ENCODE measurements at places on chromosomes 7 and 10.

GRCh38 chr10:130049244-130049643 is 61.4 kb downstream of the C10orf143 start:
- DNase-seq, result no peak

DNA sequence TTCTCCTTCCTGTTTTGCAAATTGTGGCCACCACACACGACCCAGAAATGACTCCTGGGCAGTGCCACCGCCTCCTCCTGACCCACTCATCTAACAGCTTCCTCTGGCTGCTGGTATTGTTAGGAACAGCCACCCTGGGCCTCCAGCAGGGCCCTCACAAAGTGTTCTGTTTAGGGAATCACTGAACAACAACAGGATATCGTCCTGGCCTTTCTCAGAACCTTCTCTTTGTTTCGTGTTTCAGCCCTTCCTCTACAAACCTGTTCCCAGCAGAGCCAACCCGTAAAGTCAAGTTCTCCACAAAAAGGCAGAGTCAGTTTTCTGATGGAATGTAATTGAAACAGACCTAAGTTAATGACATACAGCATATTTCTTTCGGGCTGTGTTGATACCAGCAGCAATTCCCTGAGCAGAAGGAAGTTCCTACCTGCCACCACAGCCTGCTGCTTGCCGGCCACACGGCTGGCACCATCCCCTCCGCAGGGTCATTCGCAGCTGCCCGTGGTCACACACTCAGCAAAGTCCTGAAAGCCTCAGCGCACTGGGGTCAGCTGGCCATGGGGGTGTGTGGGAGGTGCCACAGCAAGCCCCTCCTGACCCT is 91.7 kb upstream of the PITRM1 start:
- DNase-seq, result peak; percentile 56

- DNase-seq, result no peak
Measured at GRCh38 chr7:130405003-130405402, 24.7 kb downstream of the CPA1 start.

DNA sequence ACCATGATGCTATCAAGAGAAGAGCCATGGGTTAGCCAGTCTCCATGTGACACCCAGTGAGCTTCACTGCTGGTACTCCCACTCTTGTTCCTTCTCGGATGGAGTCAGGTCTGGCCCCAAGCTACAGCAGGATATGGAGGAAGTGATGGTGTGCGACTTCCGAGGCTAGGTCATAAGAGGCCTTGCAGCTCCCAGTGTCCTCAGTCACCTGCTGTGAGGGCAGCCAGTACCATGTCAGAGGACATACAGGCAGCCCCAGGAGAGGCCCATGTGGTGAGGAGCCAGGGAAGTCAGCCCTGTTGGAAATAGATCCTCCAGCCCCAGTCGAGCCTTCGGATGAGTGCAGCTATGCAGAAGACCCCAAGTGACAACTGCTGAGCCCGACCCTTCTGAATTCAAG is 237.0 kb downstream of the EBF3 start:
- no peak for DNase-seq

DNA sequence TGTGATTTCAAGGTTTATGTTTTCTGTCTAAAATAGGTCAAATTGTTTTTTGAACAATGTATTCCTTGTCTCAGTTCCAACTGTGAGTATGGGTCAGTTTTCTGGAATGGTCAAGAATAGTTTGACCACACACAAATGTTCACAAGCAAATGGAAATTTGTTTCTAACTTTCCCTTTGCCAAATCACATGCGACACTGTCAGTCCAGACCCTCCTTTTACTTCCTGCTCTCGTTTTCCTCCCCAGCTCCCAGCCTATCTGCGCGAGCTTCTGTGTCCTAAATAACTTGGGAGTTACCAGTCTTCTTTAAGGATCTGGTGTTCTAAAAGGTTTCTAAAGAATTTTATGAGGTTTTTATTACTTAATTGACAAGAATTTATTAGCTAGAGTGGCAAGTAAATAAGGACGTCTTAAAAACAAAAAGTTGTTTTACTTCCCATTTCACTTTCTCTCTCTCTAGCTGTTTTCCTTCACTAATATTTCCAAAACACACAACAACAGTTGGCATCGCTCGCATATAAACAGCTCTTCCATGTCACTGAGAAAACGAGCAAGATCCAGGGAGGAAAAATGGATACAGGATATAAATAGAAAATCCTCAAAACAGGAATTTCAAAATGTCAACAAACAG is 266.1 kb upstream of the KLF6 start:
- peak; percentile 9 for DNase-seq

DNA sequence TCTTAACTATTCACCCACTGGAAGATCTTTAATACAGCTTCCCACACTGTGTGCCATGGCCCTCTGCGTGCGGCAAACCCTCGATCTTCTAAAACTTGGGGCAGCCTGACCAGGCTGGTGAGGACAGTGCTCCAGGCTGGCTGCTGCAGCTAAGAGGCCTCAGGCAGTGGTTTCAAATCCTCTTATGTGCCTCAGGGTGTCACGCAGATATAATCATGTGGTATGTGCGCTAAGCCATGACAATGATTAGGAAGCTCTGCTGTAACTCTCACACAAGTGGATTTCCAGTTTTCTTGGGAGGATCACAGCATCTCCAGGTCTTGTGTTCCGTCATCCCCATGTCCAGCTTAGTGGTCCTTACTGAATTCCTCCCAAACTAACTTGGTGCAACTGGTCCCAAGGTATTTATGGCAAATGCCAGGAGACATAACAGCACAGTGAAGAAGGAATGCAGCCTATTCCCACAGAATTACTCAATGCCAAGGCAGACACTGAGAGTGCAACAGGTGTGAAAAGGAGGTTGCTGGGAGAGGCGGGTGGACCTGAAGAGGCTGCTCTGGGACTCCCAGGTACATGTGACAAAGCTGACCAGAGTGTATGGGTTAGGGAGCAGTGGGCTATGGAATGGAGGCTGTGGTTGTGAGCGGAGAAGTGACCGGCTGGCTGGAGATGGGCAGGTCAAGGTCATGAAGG is 2.3 kb downstream of the HPS1 start:
- DNase-seq, result peak; percentile 77

DNA sequence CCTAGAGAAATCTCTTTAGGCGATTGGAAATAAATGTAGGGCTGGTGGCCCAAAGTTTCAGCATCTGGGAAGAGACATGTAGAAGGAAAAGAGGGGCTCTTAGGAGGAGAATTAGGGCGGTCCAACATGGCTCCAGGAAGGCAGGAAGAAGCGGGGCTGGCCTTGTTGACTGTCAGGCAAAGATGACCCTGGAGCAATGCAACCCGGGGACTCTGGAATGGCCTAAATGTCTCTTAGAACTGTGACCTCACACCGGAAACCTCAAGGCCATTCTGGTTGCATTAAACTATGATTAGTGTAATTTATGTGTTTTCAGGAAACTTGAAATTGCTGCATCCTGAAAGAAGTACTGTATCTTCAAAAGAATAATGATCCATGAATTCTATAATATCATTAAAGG is 66.8 kb downstream of the NRP1 start:
- no peak for DNase-seq

- DNase-seq, result no peak
Measured at GRCh38 chr7:26841003-26841739, 23.2 kb downstream of the SKAP2 start.

- no peak for DNase-seq
Measured at GRCh38 chr7:128734890-128735289, 4.3 kb upstream of the CALU start.

DNA sequence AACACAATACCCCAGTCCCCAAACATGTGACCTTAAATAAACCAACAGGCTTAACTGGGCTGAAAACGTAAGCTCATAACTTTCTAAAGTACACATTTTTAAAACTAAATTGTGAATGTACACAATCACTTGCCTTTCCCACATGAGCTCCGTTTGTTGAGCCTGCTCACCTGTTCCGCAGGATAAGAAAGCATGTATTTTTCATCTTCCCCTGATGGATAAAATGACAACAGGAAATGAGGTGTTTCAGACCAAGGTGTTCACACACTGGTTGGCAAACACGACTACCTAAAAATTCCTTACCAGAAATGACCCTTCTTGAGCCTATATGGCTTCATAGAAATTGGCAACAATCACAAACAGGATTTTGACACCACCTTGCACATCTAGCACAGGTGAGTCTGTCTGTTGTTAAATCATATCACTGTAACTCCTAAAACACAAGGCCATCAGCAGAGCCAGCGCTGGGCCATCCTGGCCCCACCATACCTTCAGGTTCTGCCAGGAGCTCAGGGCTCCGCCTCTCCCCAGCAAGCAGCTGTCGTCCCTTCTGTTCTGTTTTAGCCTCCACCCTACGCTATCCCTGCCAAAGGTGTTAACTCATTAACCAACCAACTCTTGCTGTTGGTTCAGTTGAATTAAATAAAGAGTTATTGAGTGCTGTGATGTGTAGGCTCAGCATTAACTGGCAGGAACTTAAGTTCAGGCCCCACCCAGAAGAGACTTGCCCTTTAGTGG is 73.6 kb upstream of the RNF32 start:
- peak; percentile 16 for DNase-seq

DNA sequence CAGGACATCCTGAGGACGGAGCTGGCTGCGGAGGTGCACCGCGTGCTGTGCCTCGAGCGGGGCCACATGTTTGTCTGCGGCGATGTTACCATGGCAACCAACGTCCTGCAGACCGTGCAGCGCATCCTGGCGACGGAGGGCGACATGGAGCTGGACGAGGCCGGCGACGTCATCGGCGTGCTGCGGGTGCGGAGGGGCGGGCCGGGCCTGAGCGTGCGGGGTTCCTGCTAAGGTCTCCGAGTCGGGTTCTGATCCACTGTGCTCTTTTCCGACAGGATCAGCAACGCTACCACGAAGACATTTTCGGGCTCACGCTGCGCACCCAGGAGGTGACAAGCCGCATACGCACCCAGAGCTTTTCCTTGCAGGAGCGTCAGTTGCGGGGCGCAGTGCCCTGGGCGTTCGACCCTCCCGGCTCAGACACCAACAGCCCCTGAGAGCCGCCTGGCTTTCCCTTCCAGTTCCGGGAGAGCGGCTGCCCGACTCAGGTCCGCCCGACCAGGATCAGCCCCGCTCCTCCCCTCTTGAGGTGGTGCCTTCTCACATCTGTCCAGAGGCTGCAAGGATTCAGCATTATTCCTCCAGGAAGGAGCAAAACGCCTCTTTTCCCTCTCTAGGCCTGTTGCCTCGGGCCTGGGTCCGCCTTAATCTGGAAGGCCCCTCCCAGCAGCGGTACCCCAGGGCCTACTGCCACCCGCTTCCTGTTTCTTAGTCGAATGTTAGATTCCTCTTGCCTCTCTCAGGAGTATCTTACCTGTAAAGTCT is 10.4 kb downstream of the ATG9B start:
- peak; percentile 81 for DNase-seq

GRCh38 chr10:97932932-97933530 is 83.4 kb downstream of the GOLGA7B start:
- DNase-seq, result no peak

- DNase-seq, result no peak
Measured at GRCh38 chr10:126669168-126669567, 1.3 kb downstream of the C10orf90 start.

DNA sequence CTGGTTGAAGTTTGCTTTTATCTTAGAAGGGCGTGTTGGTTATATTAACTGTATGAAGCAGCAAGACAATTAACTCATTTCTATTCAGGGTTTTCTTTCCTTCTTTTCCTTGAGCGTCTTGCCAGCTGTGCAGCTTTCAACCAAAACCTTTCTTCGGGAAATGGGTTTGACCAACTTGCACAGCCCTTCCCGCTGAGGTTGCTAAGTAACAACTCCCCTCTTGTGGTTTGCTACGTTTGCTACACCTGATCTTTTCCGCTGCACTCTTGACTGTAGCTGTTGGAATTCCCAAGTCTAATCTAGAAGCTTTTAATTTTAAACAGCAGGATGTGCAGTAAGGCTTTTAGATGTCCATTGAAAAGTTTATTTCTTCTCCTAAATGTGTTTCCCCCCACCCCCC is 116.9 kb downstream of the CDCA7L start:
- no peak for DNase-seq

DNA sequence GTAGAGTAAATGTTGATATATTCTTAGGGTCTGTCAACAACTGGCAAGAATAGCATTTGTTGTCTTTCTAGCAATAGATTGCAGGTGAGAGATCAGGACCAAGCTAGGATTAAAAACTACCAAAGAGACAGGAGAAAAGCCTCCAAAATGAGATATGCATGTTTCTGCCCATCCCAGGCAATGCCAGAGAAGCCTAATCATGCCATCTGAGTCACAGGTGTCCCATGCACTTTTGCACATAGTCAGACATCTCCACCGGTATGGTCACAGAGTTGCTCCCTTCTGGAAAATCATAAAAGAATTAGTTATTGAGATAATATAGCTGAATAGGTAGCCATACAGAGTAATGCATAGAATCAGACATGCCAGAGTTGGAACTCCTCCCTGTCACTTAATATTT is 50.6 kb downstream of the PDK4 start:
- no peak for DNase-seq

- no peak for DNase-seq
Measured at GRCh38 chr7:151239837-151240459, 7.7 kb downstream of the CHPF2 start.

DNA sequence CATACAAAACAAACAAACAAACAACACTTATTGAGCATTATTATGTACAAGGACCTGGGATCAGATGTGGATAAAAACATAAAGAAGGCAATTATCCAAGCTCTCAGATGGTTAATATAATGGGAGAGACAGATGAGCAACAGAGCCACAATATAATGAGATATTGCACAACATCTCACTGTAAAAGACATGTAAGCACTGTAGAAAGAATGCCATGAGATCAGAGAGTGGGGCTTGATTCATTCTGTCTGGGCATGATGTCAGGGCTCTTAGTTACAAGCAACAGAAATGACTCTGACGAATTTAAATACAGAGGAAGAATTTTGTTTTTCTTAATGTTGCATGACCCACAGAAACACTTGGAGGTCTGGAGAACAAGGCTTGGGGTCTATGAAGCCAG is 164.7 kb upstream of the PLXDC2 start:
- peak; percentile 67 for DNase-seq

DNA sequence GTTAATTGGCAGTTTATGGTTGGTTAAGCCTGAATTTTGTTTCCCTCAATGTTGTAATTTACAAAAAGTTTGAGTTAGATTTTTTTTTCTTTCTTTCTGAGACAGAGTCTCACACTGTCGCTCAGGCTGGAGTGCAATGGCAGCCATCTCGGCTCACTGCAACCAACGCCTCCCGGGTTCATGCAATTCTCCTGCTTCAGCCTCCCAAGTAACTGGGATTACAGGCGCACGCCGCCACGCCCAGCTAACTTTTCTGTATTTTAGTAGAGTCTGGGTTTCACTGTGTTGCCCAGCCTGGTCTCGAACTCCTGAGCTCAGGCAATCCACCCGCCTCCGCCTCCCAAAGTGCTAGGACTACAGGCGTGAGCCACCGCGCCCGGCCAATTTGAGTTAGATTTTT is 935 bp downstream of the ZNF273 start:
- DNase-seq, result no peak

- DNase-seq, result no peak
Measured at GRCh38 chr7:149850007-149850594, 11.9 kb downstream of the ZNF862 start.

- DNase-seq, result peak; percentile 27
Measured at GRCh38 chr10:3484306-3485056, 300.5 kb downstream of the KLF6 start.

- no peak for DNase-seq
Measured at GRCh38 chr10:107025676-107026075, 138.8 kb downstream of the SORCS1 start.

GRCh38 chr10:79159785-79160184 is 91.0 kb downstream of the ZMIZ1 start:
- DNase-seq, result peak; percentile 39

All from kidney tubule cell (primary cell).